LHCN-M2 (cell line): ENCODE measurements at places on chromosomes 5 and 9. TPM values are rescaled to one million over a fixed set of nuclear protein-coding genes. Genes with fewer than 3 reads are reported as not detected.

Gene MEIKIN
- total RNA-seq: not detected in 2 replicates

Gene FIBCD1
- total RNA-seq: 0.51 and 1.7 TPM in 2 replicates

Gene NTRK2
- total RNA-seq: not detected in 2 replicates

Gene NPR3
- total RNA-seq: 5.6 and 6.4 TPM in 2 replicates

GRCh38 chr5:147818290-147818689 lies 13.2 kb downstream of the SPINK1 start:
- no peak for DNase-seq

DNA sequence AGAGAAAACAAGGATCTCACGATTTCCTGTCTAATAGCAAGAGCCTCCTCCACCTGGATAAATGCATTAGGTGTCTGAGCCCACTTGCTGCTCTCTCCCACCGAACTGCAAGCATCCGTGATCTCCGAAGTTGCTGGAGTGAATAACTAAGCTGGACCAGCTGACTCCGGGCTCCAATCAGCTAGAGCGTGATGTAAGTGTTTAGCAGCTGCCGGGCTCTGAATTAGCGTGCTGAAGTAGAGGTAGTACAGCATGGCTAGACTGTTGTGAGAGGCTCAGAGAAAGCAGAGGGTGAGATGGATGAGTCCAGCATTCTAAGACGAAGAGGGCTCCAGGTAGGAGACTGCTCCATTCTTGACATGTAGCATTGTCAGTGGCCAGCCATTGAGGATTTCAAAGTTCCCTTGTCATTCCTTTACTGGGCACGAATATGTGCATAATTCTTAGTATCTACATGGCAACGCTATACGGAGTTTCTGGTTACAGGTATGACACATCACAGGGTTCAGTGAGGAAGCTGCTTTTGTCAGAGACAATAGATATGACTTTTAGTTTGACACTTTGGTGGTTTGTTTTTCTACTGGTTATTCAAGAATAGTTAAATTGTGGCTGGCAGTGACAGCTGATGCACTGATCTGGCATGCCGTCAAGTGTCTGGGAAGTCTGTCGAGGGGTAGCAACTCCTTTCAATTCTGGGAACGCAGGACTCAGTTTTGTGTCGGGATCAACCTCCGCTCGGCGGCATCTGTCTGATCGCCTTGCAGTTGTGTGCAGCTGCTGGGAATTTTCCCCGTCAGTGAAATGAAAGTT lies 232.6 kb downstream of the MAST4 start:
- peak; percentile 91 for DNase-seq

GRCh38 chr5:167489202-167489601 lies 802.2 kb upstream of the WWC1 start:
- DNase-seq: peak; percentile 3

- DNase-seq: peak; percentile 8
These were observed 191.2 kb downstream of the PAX5 start for GRCh38 chr9:36842560-36843530.

GRCh38 chr5:93019896-93020295 lies 561.1 kb downstream of the NR2F1-AS1 start:
- no peak for DNase-seq

- DNase-seq: no peak
These were observed 1.8 kb downstream of the RANBP17 start for GRCh38 chr5:170863646-170864045.

DNA sequence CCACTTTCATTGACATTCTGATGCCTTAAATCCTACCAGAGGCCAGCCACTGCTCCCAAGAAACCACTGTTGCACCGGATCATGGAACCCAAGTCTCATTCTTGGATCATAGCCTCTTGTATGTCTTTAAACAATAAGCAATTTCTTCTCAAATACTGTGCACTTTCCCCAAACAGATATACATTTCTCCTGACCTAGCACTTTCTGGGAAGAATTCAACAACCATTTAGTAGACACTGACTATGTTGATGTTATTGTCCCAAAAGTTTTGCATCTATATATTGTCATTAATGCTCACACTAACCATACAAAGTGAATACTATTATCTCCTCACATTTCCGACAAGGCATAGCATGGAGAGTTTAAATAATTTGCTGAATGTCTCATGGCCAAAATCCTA lies 123.3 kb downstream of the GNAQ start:
- DNase-seq: no peak
